ENCODE measurements at places on chromosomes 1 and 21.

- no peak for DNase-seq
These were observed 108.7 kb upstream of the COL6A1 start for GRCh38 chr21:45872902-45873301.

DNA sequence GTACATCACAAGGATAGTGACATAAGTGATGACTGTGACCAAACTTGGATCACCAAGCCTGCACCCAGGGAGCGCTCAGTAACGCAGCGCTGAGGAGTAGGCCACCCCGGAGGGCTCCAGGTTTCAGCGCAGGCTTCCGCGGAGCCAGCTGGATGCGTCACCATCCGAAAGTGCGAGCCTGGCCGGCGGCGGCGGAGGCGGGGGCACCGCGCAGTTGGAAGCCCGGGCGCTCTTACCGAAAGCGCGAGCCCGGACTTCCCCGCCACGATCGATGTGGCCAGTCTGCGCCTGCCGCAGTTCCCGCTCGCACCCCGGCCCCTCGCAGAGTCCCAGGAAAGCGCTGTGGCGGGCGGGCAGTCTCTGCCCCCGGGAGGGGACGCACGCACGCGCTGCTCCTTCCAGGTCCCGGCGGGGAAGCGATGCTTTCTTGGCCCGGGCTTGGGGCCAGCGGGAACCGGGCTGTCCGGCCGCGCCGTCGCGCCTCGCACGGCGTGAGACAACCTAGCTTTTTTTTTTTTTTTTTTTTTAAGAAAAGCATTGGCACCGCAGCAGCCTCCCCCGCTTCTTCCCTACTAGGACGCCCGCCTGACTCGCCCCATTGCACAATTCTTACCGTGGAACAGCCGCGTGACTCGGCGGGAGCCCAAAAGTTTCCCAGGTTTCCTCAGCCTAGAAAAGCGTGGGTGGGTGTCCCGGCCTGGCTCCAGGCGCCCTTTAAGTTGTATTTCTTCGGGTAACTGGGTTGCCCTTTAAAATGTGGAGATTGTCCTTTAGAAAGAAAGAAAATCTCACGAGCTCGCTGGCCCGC is 36.4 kb upstream of the JAK1 start:
- DNase-seq: peak; percentile 77

- DNase-seq: no peak
These were observed 6.3 kb upstream of the TNNT2 start for GRCh38 chr1:201383647-201384405.

DNA sequence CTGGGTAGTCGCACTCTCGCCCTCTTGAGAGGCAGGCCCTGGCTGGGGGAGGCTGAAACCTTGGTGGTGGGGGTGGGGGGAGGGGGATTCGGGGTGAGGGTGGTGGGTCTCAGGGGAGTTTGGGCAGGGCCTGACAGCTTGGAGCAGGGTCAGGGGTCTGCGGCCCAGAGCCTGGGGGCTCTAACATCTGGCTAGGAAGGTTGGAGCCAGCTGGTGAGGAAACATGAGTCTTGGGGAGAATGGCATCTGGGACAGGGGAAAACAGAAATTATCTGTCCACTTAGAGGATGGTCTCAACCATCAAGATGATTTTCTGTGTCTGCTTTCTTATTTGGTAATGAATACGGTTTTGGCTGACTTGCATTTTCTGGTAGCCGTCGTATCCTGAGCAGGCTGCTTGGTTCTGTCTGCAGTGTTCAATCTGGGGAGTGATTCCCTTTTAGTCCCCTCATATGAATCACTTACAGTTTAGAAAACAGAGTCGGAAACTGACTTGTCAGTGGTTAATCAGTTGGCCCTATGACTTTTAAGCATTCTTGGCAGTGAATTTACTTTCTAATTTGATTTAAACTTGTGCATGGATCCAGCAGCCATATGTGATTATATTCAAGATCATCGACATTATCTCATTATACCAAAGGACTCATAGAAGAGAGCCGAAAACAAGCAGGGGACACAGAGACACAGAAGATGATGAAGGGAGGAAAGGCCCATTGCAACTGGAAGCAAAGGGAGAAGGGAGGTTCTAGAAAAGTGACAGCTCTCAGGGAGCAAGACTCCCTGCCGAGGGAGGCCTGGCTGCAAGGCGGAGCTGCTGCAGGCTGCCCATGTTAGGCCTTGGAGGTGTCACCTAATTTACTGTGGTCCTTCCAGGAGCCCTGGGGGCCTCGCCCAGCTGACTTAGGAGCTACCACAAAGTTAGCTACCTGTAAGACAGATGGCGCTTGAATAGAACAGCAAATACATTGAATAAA is 237.6 kb downstream of the SDCCAG8 start:
- DNase-seq: no peak

- DNase-seq: no peak
These were observed 2.2 kb upstream of the TSEN15 start for GRCh38 chr1:184049291-184049690.

DNA sequence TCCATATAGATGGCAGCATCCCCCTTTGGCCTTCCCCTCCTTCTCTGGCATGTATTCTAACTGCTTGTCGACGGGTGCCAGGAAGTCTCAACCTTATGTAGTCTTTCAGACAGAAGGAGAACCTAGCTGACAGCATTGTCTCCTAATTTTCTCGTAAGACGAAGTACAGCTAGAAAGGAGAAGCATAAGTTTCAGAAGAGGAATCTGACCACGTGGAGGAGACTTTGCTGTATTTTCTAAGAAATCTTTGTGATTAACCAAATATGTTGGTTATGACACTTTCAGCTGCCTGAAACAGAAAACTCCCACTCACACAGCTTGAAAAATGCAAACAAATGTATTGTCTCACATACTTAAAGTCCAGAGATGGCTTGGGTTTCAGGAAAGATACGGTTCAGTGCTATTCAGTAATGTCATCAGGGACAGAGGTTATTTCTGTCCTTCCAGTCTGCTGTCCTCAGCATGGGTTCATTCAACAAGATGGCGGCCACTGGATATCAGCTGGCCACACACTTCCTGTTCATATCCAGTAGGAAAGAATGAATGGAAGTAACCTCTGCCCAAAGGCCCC is 109.5 kb upstream of the ZNF648 start:
- no peak for DNase-seq

DNA sequence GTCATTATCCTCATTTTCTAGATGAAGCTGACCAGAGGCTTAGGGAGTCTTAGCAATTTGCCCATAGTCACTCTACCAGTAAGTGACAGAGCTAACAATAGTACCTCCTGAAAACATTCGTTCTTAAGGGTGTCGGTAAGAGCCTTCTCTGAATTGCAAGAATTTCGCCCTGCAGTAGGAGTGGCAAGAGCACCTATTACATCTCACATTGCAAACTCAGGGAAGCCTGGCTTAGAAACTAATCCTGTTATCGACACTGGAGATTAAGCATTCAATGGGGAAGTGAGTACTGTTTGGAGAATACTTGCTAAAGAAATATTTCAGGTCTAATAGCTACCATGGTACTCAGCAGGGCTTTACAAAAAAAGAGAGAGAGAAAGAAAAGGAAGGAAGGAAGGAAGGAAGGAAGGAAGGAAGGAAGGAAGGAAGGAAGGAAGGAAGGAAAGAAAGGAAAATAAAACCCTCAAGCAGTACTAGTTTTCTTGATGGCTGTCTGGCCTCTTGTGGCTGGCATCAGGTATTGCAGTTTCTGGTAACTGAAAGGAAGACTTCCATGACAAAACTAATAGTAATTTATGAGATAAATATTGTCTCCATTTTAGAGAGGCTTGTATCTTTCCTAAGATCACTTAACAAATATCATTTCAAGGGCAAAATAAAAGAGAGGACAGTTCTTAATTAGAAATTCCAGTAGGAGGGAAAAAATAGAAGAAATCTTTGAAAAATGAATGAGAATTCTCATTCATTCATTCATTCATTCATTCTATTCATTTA is 10.4 kb downstream of the C1orf226 start:
- no peak for DNase-seq

DNA sequence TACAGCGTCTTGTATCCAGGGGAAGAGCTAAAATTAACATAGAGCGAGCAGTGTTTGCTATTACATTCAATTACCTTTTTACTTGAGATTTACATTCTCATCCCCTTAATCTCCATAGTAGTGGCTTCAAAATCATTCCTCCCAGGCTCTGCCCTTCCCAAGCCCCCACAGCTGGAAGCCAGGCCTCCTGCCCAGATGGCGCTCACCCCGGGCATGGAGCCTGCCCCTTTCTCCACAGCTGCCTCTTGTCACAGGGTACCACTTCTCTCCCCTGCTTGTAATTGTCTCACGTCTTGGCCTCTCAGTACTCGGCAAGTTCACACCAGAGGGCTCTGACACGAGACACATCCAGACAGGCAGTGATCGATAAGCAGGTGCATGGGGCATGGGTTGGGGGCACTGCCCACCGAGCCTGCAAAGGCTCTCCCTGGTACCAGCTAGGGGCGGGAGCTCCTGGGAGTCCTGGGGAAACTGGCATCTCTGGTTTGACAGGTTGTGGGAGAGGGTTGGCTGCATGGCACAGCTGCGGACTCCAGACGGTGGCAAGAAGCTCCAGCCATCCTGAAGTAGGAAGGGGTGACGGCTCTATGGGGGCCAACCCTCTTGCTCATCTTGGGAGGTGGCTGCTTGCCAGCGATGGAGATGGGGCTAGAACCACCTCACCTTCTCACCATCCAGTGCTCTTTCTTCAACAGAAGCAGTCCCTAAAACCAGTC is 20.1 kb downstream of the CASZ1 start:
- DNase-seq: no peak

DNA sequence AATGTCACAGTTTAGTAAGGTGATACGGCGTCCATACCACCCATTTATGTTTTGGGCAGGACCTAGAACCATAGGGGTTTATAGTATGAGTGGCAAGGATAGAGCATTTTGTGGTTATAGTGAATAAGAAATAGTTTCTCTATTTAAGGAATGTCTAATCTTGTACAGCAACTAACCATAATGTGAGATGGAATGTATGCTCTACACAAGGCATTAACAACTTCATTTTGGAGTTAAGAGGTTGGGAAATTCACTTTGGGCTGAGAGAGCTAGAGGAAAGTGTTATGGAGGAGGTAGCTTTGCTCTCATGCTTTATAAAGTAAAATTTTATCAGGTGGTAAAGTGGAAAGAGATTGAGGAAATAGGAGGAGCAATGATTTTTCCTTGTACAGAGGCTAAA is 3.0 kb upstream of the MCL1 start:
- no peak for DNase-seq

Data from activated CD4-positive, alpha-beta T cell treated with anti-CD3 and anti-CD28 coated beads, Interleukin-2, amount 50 U/mL, for 48 hours (primary cell).